ENCODE measurements at places on chromosomes 5 and 9.

- no peak for DNase-seq
These were observed 457.3 kb downstream of the ZNF608 start for GRCh38 chr5:124289130-124289529.

GRCh38 chr9:68851657-68852056, 146.6 kb downstream of the PIP5K1B start:
- no peak for DNase-seq

DNA sequence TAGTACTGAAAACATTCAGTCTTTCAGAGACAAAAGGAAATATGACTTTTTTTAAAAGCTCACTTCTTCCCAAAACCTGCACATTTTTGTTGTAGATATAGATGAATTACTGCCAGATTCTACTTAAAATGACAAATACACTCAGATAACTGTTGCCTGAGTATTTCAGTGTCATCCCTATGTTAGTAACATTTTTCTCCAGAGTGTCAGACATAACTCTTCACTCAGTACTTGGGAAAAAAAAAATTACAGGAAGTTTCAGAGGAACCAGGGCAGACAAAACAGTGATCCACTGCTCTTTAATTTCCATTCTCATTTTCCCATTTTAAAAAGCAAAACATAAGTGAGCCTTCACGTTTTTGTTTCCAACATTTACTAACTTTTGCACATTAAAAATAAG, 79.3 kb upstream of the ITGA1 start:
- DNase-seq, result no peak

DNA sequence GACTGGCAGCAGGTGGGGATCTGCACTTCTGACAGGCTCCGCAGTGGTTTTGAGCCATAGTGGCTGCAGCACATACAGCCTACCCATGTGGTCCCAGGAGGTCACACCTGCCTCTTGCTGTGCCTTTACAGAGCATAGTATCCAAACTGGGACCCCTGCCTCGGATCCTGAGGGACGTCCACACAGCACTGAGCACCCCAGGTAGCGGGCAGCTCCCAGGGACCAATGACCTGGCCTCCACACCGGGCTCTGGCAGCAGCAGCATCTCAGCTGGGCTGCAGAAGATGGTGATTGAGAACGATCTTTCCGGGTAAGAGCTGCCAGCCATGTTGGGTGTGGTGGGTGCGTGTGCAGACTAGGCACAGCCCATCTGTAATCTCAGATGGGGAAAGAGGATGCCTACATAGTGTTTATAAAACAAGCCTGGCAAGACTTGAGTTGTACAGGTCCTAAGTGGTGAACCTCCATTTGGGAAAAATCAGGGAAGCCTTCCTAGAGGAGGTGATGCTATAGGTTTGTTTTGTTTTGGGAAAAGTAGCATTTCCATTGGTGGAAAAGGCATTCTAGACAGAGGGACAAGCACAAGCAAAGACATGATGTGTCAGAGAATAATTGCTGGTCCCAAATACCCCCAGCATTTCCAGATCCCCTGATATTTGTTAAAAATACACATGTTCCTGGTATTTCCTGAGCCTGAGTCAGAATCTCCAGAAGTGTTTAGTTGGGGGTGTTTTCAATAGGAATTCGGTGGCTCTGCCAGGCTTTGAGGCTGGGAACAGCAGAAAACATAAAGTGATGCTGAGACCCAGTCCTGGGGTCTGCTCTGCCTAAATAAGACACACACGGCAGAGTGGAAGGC, 119.2 kb downstream of the DAB2IP start:
- no peak for DNase-seq

Measured in activated CD4-positive, CD25-positive, alpha-beta regulatory T cell (primary cell).